ENCODE measurements at places on chromosomes 3 and 15. TPM values are rescaled to one million over a fixed set of nuclear protein-coding genes. Genes with fewer than 3 reads are reported as not detected.

The ANKRD63 gene
- total RNA-seq, result not detected

The XCR1 gene
- not detected for total RNA-seq

The ACP3 gene
- total RNA-seq, result not detected

The ANKUB1 gene
- total RNA-seq, result not detected

DNA sequence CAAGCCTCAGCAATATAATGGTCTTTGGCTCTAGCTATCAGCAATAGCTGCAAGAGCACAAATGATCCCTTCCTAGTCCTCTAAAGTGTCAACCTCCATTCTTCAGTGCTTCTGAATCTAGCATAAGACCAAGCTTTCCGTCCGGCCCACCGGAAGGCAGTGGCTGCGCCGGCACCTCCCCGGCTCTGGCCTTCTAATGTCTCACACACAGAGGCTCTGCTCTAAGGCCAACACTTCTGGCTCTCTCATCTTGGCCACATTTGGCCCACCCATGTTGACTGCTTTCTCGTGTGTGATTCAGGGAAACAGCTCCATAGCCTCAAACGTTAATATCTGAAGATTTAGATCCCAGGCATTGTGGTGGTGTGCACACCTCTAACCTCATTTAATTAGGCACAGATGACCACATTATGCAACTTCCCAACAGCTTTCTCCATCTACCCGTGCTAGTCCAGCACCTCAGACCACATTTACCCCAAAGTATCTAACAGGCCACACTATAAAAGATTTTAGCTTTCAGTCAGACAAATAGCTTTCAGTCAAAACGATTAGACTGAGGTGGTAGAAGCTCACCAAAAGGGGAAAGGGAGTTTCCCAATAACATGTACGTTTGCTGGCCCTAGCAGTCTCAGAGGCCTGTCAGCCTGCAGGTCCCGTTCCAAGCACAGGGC is 19.3 kb downstream of the SLC51A start:
- no peak for DNase-seq

- no peak for DNase-seq
Observed at GRCh38 chr3:195767792-195768191, 43.9 kb downstream of the MUC4 start.

GRCh38 chr3:189625071-189625470 is 6.1 kb upstream of the TP63 start:
- DNase-seq, result no peak

GRCh38 chr15:96331945-96332636 is 1.6 kb downstream of the NR2F2 start:
- DNase-seq, result no peak
